ENCODE measurements at places on chromosomes 1 and 21. TPM values are rescaled to one million over a fixed set of nuclear protein-coding genes. Genes with fewer than 3 reads are reported as not detected.

Gene LIPI
- total RNA-seq, result not detected

Gene EPB41
- total RNA-seq, result 163 TPM

Gene F13B
- not detected for total RNA-seq

Gene SLC16A4
- 0.39 TPM for total RNA-seq

Gene TSSK3
- 1.1 TPM for total RNA-seq

Gene ADGRL2
- not detected for total RNA-seq

Gene THEM5
- total RNA-seq, result not detected

Gene PDC
- total RNA-seq, result not detected

Gene SNAPIN
- 40.7 TPM for total RNA-seq

Gene UBASH3A
- total RNA-seq, result 72.4 TPM

Gene DNAH14
- total RNA-seq, result not detected

Gene NCSTN
- 69.6 TPM for total RNA-seq

Gene SPRR2G
- not detected for total RNA-seq

Gene C1orf216
- total RNA-seq, result 11.4 TPM

Gene PLXNA2
- total RNA-seq, result 0.43 TPM

Gene PITHD1
- total RNA-seq, result 46.5 TPM

Gene CRP
- not detected for total RNA-seq

Gene FCRLB
- 0.39 TPM for total RNA-seq

Gene WDR4
- total RNA-seq, result 23.5 TPM

All from activated naive CD4-positive, alpha-beta T cell treated with anti-CD3 and anti-CD28 coated beads, Interleukin-2, amount 10 ng/mL, durations not matched to agents 5 hours and 36 hours (primary cell).